IPS DF 6.9 (cell line): ENCODE measurements at places on chromosomes 1 and 21.

- no peak for DNase-seq
Observed at GRCh38 chr1:107727866-107728265, 237.1 kb downstream of the VAV3 start.

DNA sequence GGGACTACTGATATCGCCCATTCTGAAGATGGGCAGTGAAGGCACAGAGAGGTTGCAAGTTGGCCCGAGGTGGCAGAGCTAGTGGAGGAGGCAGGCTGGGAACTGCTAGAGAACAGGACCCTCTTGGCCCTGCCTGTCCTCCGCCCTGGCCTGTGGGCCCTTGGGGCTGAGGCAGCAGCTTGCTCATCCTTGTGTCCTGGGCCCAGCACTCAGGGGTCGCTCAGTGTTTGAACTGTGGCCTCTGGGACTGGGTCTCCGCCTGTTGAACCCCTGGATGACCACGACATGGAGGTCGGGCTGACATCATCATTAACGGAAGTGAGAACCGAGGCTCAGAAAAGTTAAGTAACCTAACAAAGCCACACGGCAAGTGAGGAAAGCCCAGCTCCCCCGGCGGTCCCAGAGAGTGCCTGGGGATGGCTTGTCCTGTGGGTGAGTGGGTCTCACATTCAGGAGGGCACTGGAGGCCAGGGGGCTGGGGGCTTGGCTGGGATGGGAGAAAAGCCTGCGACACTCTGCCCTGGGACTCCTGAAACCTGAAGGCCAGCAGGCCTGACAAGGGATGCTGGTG lies 23.0 kb upstream of the DDOST start:
- DNase-seq, result no peak

- DNase-seq, result no peak
Observed at GRCh38 chr1:180155182-180155682, 563 bp downstream of the QSOX1 start.

DNA sequence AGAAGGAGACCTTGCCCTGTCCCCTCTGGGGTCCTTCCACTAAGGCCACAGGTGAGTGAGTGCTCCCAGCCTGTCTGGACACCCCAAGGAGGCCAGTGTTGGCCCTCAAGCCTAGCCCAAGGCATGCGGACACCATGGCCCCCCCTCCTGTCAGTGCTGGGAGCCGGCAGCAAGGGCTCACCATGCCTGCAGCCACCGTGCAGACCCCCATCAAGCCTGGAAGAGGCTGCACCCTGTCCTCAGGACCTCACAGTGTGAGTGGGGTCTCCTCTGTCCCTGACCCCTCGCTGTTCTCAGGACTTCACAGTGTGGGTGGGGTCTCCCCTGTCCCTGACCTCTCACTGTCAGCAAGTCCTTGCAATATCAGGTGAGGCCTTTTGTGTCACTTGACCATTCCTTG lies 33.2 kb upstream of the PRSS38 start:
- DNase-seq, result no peak

GRCh38 chr1:236288620-236288976 lies 6.8 kb upstream of the ERO1B start:
- DNase-seq, result no peak

GRCh38 chr1:154223621-154224020 lies 2.9 kb downstream of the UBAP2L start:
- no peak for DNase-seq
